ENCODE measurements at places on chromosomes 6 and 20.

GRCh38 chr6:157059781-157060180, 263.5 kb downstream of the TMEM242 start:
- ATAC-seq, result no peak

DNA sequence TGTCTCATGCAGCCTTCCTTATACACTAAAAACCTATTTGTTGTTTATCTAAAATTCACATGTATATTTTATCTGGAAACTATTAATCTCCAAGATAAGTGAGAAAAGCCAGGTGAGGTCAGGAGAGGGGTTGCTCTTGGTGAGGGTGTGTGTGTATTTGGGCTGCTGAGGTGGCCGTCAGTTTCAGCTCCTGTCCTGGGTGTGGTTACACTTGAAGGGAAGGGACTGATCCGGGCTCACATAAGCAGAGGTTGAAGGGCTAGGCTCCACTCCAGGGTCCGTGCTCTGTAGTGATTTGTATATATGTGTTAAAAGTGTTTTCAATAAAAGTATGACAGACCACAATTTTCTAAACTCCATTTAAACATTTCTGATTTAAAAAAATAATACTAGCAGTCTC, 13.5 kb upstream of the SNAI1 start:
- no peak for ATAC-seq

DNA sequence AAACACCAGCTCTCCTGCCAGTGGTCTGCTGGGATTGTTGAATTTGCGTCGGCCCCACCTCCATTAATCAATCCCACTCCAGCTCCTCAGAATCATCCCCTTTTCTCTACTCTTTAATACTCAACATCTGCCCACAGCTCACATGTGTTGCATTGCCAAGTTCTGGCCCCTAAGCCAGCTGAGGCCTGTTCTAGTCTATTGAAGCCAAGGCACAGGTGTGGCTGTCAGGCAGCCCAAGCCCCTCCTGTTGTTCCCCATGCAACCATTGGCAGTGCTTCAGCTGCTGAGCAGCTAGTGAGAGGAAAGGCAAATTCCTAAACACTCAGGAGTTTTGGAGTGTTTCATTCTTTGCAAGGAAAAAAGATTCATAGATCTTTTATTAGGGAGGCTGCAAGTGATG, 128.0 kb upstream of the NT5E start:
- no peak for ATAC-seq

DNA sequence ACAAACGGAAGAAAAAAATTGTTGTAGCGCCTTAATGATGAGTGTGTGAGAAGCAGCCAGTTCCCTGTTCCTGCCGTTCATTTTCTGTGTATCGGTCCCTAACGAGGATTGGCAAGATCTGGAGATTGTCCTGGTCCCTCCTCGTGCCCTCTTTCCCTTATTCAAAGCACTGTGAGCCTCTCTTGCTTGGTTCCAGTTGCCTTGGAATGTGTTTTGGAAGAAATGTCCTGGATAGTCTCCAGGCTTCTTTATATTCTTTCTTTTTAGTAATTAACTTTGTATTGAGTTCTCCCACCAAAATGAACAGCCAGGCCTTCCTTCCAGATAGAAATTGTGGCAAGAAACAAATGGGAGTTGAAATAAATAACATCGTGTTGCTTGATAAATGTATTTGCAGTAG, 348.3 kb downstream of the CDH26 start:
- ATAC-seq, result no peak

- no peak for ATAC-seq
Measured at GRCh38 chr6:25434921-25435320, 155.7 kb downstream of the CARMIL1 start.

GRCh38 chr6:16067568-16067967, 61.3 kb upstream of the MYLIP start:
- ATAC-seq, result no peak

- ATAC-seq, result no peak
Measured at GRCh38 chr20:31473331-31474096, 1.4 kb downstream of the DEFB124 start.

GRCh38 chr6:129181001-129181400, 298.1 kb downstream of the LAMA2 start:
- no peak for ATAC-seq

GRCh38 chr6:79657238-79657637, 26.1 kb downstream of the SH3BGRL2 start:
- ATAC-seq, result no peak

GRCh38 chr6:410555-411395, 19.2 kb downstream of the IRF4 start:
- no peak for ATAC-seq

DNA sequence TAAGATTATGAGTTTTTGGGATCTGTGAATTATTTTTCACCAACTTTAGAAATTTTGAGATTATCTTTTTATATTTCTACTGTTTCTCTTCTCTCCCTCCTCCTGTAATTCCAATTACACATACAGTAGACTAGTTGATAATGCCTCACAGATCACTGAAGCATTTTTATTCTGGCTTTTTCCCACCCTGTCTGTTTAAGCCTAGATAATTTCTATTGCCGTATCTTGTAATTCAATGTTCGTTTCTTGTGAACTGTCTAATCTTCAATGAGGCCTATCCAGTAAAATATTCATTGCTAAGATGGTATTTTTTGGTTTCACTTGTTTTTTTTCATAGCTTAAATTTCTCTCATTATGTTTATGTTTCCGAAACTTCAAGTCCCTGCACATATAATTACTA, 12.0 kb downstream of the MDN1 start:
- ATAC-seq, result no peak

DNA sequence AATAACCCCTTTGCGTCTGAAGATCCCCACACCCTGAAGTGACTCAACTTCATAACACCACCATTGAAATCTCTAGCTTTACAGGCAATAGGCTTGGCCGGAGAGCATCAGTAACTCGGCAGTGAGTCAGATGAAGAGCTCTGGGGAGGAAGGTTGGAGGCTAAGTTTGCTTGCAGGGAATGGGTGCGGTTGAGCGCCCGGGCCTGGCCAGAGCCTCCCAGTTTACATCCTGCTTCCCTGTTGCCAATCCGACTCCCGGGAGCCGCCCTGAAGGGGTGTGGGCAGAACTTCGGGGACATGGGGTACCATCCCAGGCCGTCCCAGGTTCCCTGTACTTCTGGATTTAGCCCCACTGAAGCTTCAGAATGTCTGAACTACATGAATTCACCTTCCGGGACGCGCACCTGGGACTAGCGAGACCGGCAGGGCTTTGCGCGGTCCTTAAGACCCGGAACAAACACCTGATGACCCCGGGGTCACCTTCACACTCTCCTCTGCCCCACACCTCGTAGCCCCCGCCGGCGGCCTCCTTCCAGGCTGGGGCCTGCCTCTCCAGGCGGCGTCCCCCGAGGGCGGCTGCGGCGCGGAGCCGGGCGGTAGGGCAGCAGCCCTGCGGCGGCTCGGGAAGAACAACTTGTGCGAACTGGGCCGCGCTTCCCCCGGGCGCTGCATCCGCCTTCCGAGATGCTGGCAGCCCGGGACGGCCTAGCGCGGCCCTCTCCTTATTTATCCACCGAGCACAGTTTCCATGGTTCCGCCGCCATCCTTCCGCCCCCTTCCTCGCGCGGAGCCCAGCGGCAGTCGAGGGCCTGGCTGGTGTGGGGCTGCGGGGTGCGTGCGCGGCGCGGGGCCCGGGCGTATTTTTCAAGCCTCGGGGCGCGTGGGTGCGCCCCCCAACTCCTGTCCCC, 56.6 kb upstream of the RREB1 start:
- ATAC-seq, result peak; percentile 45

GRCh38 chr20:2178318-2179232, 76.9 kb downstream of the STK35 start:
- ATAC-seq, result no peak

- ATAC-seq, result no peak
Measured at GRCh38 chr20:37498066-37498665, 22.9 kb upstream of the NNAT start.

DNA sequence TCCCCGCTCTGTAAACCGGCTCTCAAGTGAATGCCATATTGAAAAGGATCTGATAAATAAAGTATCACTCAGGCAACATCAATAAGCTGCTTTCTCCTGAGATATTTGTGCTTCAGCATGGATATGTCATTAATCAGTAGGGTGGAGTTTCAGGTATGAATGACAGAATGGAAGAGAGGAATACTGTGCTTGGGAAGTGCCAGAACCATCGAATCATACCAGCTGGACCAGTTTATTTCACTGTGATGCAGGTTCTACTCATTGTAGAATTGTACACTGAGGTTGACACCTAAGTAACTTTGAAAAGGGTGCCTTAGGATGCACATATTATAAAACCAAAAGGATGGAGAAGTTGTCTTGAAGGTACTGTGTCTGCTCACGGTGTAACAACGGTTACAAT, 17.9 kb upstream of the TBC1D7 start:
- ATAC-seq, result no peak

- ATAC-seq, result no peak
Measured at GRCh38 chr6:15288856-15289255, 43.0 kb downstream of the JARID2 start.

DNA sequence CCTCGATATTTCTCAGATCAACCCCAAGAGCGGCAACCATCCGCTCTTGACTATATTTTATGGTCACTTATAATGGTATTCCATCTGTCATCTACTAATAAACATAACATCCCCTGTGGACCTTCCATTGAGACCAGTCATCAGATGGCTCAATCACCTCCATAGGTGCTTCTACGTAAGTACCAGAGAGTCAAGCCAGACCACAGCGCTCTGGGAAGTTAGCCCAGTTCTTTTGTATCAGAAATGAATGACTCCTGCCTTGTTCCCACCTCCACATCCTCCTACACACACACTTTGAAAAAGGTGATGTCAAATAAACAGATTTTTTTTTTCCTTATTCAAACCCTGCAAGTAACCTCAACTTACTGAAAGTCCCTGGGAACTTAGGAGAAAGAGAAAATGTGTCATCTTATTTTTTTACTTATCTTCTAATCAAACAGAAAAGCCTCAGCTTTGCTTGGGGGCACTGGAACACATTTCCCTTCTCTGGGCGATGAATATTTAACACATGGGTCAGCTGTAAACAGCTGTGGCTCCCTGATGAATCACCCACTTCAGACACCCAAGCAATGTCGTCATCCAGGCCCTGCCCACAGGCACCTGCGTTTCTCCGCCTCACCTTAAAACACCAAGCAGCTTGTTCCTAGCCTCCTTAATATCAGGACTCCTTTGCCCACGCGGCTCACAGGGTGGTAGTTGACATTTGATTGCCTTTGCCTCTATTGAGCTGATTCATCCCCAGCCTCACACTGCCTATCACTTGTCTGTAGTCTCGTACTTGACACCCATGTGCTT, 121.4 kb upstream of the LY86 start:
- ATAC-seq, result no peak

DNA sequence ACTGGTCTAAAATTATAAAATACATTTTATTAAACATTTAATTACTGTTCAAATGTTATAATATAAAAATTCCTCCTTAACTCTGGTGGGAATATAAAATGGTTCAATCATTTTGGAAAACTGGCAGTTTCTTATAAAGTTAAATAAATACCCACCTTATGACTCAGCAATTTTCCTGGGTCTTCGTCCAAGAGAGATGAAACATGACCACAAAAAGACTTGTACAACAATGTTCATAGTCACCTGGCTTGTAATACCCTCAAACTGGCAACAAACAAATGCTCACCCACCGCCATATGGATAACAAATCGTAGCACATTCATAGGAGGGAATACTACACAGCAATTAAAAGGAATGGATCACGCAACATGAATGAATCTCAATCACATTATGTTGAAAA, 66.0 kb upstream of the RIN2 start:
- no peak for ATAC-seq

- ATAC-seq, result no peak
Measured at GRCh38 chr6:30849903-30850651, 34.2 kb upstream of the DDR1 start.

- ATAC-seq, result no peak
Measured at GRCh38 chr6:13360671-13361540, 32.6 kb upstream of the TBC1D7 start.

GRCh38 chr6:40932366-40932765, 106.7 kb downstream of the UNC5CL start:
- no peak for ATAC-seq

GRCh38 chr6:67606906-67607828, 1027.9 kb upstream of the ADGRB3 start:
- no peak for ATAC-seq

- ATAC-seq, result no peak
Measured at GRCh38 chr6:12342664-12343063, 52.5 kb downstream of the EDN1 start.

DNA sequence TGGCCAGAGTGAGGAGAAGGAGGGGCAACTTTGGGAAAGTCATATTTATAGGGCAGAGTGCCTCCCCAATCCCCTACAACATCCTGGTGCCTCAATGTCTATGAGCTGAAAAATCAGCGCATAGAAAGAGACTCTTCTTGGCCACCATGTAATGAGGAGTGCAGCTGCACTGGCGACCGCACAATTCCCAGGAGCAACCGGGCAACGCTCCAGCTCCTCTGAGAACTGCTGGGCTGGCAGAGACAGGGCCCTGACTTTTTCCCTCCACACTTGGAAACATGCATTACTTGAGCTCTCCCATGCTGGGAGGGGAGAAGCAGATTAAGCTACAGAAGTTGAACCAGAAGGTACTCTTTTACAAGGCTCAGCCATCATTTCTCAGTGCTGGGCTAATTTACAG, 31.4 kb upstream of the MARCKS start:
- ATAC-seq, result no peak

DNA sequence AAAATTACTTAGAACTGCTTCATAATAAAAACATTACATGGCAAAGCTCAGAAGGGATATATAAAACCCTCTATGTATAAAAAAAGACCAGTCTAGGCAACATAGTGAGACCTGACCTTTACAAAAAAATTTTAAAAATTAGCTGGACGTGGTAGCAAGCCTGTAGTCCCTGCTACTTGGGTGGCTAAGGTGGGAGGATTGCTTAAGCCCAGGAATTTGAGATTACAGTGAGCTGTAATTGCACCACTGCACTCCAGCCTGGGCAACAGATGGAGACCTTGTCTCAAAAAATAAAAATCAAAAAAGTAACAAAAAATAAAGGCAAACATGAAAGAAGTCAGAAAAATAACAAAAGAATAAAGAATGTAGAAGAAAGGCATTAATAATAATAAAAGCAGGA, 21.5 kb upstream of the TPD52L1 start:
- ATAC-seq, result no peak

DNA sequence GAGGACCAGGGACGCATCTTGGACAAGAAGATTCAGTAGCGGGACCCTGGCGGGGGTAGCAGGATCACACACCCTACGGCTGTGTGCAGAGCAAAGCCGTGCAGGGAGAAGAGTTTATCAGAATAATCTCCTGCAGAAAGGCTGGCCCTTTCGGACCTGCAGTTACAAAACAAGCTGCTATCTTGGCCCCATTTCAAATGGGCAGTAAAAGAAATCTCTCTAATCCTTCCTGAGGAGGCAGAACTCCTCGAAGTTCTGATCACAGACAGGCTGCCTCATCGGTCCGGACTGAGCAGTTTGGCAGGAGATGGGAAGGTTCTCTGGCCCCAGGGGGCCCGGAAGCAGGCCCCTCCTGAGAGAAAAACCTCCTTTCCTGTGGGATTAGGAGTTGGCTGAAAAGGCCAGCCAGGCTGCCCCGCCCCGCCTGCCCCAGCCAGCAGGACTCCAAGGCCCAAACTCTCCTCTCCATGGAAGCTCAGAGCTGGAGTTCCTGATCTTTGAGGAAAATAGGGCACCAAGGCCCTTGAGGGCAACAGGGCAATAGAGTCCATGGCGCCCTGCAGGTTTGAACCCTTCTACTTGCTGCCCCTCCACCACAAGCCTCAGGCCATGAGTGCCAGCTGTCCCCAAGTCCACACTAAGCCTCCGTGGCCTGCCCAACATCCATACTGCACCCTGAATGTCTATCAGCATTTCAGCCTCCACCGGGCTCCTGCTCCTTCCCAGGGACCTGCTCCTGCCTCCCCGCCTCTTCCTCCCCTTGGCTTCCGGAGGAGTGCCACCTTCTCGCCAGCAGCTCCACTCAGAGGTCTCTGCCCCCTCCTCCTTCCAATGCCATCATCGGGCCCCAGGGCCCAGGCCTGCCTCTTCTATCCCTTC, 141.3 kb downstream of the PREX1 start:
- no peak for ATAC-seq
